Sciatic nerve (tissue), 2 donors: ENCODE measurements at places on chromosomes 7 and 10. TPM values are rescaled to one million over a fixed set of nuclear protein-coding genes. Genes with fewer than 3 reads are reported as not detected.

GRCh38 chr7:133053321-133053891 lies 28.5 kb downstream of the CHCHD3 start:
- no peak for DNase-seq

DNA sequence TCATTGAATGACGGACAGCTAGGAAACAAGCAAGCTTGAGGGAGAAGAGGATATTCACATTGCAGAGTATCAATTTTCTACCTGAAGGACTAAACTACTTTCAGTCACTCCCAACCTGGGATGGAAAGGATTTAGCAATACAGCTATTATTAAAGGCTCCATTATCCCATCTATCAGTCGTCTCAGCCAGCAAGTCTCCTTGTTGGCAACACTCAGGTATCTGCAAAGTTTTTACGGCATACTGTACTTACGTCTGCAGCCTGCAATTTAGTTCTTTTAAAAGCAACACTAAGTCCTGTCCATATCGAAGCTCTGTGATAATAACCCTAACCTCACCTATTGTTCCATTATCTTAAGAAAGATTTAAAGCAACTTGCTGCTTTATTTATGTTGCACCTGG lies 689.4 kb downstream of the PARD3 start:
- DNase-seq, result no peak

- peak; percentile 91 for DNase-seq
Observed at GRCh38 chr10:100998991-100999741, 442 bp upstream of the LZTS2 start.

- DNase-seq, result no peak
Observed at GRCh38 chr10:22598478-22598877, 115.9 kb downstream of the PIP4K2A start.

DNA sequence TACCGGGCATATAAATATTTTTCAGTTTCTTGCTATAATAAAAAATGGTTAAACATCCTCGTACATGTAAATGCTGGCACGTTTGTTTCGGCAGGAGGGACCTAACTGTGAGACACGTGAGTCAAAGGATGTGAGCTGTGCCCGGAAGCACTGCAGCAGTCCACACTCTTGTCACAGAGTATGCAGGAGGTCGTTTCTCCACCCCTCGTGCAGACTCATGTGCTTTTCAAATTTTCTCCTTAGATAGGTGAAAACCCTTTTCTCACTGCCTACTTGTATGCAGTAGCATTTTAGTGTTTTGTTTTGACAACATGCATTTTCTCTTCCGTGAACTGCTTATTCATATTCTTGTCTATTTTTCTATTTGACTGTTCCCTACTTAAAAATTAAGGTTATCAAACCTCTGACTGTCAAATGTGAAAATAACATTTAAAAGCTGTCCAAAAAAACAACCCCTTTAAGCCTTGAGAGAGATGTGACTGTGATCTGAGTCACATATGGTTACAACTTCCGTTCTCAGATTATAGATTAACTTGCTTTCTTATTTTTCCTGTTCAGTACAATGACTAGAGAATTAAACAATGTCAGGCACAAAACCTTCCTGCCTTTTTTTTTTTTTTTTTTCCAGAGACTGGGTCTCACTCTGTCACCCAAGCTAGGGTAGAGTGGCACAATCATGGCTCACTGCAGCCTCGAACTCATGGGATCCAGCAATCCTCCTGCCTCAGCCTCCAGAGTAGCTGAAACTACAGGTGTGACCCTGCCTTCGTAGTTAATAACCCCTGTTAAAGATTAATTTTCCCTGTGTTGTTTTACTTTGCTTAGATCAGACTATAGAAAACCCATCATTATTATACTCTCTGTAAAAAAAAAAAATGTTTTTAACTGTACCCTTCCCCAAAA lies 45.1 kb downstream of the DPY19L1 start:
- no peak for DNase-seq

ARHGEF35 gene
- total RNA-seq, result 5.3 TPM
